Pulmonary artery endothelial cell (primary cell): ENCODE measurements at places on chromosomes 12 and 14. TPM values are rescaled to one million over a fixed set of nuclear protein-coding genes. Genes with fewer than 3 reads are reported as not detected.

Gene KCNMB4
- total RNA-seq: 3.8 and 8.7 TPM in 2 replicates

Gene GXYLT1
- total RNA-seq: 21.0 and 31.0 TPM in 2 replicates

Gene SYCP3
- total RNA-seq: under 0.01 and 0.18 TPM in 2 replicates

Gene ATXN2
- 12.3 and 20.0 TPM in 2 replicates for total RNA-seq

Gene ADCY6
- 34.2 and 40.6 TPM in 2 replicates for total RNA-seq

Gene KRT75
- not detected in 2 replicates for total RNA-seq

Gene CLEC4A
- total RNA-seq: 0.13 TPM in 1 of 2 replicates, not detected in the other

Gene MGAT4C
- total RNA-seq: under 0.01 TPM in 1 of 2 replicates, not detected in the other

Gene BEGAIN
- 0.11 and 0.13 TPM in 2 replicates for total RNA-seq

Gene SLCO1B3
- not detected in 2 replicates for total RNA-seq
